ENCODE measurements at places on chromosomes 11 and 22. TPM values are rescaled to one million over a fixed set of nuclear protein-coding genes. Genes with fewer than 3 reads are reported as not detected.

DNA sequence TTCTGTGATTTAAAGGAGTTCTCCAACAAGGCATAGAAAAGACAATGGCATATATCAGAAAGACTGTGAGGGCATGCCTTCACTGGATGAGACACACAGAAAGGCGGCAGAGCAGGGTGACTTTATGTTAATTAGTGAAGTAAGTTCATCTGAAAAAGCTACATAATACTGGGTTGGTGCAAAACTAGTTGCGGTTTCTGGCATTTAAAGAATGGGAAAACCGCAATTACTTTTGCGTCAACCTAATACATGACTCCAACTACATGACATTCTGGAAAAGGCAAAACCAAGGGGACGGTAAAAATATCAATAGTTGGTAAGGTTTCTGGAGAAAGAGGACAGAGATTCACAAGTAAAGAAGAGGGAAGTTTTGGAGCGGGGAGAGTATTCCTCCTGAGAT is 5.1 kb downstream of the RFPL1 start:
- no peak for DNase-seq

- no peak for DNase-seq
Measured at GRCh38 chr11:92870196-92870832, 99.1 kb upstream of the MTNR1B start.

DNA sequence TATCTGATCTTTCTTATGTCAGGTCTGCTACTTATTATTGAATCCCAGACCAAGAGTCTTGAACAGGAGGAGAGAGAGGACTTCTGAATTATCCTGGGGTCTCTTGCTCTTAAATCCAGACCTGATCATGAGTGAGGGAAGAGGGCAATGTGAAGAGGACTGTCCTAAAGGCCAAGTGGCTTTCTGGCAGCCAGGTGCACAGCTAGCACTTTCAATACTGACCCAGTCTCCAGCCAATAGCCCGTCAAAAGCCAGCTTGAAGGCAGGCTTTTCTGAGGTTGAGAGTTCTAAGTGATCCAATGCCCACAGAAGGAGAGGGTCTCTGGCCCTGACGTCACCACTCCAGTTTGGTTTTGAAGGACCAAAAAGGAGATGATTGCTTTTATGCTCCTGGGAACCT is 37.2 kb downstream of the FBXO7 start:
- no peak for DNase-seq

DNA sequence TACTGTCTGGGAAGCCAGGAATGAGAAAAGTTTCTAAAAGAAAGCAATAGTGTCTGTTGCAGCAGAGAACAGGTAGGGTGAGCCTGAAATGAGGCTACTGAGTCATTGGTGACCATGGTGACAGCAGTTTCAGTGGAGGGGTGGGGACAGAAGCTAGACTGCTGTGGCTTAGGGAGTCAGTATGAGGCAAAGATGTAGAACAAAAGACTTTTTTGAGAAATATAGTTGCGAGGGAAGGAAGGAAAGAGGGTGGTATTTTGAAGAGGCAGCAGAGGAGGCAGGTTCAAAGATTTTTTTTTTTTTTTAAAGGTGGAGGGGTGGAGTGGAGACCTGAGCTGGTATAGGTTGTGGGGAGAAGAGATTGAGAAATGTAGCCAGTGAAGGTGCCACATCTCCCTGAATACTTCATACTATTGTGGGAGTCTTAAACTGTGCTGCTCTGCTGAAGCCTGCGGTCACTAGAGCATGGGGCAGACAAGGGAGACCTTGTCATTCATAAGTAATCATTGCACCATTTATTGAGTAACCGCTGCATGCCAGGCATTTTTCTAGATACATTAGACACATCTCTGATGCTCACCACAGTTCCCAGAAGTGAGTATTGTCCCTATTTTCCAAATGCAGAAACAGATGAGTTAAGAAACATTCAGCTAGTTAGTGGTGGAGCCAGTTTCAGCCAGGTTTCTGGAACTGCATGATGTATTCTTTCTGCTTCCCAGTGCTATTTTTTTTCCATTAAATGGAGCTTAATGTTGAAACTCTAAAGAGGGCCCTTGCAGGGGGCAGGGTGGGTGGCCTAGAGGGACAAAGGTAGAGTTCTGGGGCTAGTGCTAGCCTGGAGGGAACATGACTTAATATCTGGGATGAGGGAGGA is 49.9 kb downstream of the STIM1 start:
- DNase-seq: peak; percentile 80

- DNase-seq: no peak
Measured at GRCh38 chr22:37352481-37352880, 70.2 kb downstream of the CYTH4 start.

Gene SAA2
- total RNA-seq: not detected

GRCh38 chr11:112366777-112367176 is 106.1 kb upstream of the PLET1 start:
- DNase-seq: no peak

Gene MOGAT2
- not detected for total RNA-seq

Gene MMP10
- total RNA-seq: not detected

- DNase-seq: peak; percentile 73
Measured at GRCh38 chr11:114348200-114349191, 51.8 kb downstream of the C11orf71 start.

DNA sequence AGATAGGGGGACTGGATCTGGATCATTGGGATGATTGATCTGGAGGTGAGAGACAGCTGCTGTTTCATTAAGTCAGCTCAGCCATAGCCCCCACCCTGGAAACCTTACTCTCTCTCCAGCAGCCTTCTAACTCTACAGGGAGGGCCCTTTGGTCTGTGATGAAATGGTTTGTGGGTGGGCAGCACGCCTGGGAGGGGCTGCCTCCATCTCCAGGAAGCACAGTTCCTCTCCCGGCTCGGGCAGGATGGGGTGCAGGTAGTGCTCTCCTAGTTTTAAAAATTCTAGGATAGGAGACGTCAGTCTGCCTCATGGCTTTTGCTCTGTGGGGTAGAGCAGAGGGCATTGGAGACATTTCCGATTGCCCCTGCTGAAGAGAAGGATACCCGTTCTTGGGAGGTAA is 89.7 kb downstream of the CEP164 start:
- DNase-seq: no peak

Gene OR4D6
- not detected for total RNA-seq

GRCh38 chr11:44865866-44866272 is 84.8 kb downstream of the TP53I11 start:
- DNase-seq: no peak

DNA sequence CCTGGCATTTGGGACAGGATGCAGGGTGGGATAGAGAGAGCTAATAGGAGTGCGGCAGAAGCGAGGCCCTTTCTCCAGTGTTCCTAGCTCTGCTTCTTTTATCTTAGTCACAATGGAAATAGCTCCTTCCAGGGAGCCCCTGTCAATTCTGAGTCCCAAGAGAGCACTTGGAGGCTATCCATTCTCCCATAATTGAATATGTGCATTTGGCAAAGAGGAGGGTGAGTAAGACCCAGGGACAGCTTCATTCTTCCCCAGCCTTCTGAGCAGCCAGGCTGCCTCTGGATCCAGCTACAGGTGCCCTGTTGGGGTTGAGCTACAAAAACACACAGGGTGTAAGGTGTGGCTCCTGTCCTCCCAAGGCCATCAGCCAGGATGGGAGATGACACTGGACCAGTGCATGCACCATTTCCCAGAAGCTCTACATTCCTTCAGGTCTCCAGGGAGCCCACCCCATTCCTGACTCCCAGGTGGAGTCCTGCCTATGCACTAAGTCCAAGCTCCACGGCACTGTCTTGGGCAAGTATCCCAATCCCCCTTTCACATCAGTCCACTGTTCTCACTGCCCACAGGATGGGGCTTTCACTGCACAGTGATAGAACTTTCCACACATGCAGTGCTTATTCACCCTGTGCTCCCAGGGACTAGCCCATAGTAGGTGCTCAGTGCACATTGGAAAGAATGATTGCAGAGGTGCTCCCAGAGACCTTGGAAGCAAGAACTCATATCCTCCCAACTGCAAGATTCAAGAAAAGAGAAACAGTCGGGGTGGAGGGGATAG is 6.2 kb downstream of the MS4A10 start:
- DNase-seq: no peak

- no peak for DNase-seq
Measured at GRCh38 chr22:35051791-35052190, 14.2 kb upstream of the ISX start.

DNA sequence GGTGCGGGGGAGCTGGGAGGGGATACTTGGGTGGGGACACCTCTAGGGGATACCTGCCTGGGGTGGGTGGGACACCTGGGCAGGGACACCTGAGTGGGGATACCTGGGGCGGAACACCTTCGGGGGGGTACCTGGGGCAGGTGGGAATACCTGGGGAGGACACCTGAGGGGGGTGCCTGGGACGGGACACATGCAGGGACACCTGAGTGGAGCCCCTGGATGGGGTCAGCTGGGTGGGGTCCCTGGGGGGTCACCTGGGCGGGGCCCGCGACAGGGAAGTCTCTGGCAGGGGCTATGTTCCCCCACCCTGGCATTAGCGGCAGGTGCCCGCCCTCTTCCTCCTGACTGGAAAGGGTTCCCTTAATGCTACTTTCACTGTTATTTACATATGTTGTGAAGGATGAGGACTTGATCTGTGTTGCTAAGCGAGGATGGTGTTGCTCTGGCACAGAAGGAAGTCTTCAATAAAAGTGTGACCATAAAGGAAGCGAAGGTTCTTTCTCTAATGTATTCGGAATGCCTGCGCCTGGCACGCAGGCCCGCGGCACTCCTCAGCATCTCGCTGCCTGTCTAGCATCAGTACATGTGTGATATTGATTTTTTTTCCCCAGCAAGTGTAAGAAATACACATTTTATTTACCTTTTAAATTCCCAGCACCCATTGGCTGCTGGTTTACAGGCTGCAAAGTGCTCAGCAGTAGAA is 801.7 kb downstream of the BRD1 start:
- no peak for DNase-seq

Gene GAS2
- total RNA-seq: 2.5 TPM

Gene E2F8
- 0.38 TPM for total RNA-seq

Gene MUC5AC
- total RNA-seq: not detected

- DNase-seq: no peak
Measured at GRCh38 chr22:43377548-43377895, 34.3 kb upstream of the MPPED1 start.

GRCh38 chr11:115146425-115146824 is 357.8 kb downstream of the CADM1 start:
- no peak for DNase-seq

DNA sequence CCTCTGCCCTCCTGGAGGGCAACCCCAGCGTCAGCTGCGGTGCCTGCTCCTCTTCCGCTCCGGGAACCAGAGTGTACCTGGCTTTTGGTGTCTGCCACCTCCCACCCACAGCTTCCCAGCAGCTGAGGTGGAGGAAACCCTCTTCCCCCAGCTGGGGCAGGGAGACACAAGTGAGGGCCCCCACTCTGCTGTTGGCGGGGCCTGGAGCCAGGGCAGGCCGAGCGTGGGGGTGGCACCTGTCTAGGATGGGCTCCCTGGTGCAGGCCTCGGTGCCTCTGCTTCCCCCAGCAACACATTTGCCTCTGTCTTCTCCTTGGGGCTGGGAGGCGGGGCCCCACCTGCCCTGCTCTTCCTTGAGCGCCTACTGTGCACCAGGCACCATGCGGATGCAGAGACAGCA is 6.4 kb downstream of the OSM start:
- DNase-seq: no peak
